ENCODE measurements at places on chromosomes 12 and 14.

DNA sequence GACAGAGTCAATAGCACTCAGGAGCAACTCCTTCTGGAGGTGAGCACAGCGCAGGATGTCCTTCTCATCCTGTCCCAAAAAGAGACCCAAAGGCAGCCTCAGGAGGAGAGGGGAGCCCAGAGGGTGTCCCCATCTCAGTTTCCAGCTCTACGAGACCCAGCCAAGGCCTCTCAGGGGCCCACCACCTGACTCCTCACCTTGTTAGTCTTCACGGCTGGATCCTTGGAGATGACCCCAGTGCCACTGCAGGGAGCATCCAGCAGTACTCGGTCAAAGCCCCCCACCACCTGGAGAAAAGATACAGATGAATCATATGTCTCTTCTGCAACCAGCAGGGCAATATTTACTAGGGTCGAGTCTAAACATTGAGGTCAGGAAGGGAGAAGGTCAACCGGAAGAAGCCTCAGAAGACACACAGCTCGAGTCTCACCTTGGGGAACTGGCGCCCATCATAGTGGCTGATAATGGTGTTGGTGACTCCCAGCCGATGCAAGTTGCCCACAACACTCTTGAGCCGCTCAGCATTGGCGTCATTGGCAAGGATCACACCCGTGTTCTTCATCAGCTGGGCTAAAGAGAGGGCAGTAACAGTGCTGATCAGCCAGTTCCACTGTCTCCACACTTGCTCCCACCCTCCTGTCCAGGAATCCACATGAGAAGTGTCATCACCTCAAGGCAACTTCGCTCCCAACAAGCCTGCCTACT lies 4.8 kb upstream of the IFFO1 start:
- DNase-seq = no peak

DNA sequence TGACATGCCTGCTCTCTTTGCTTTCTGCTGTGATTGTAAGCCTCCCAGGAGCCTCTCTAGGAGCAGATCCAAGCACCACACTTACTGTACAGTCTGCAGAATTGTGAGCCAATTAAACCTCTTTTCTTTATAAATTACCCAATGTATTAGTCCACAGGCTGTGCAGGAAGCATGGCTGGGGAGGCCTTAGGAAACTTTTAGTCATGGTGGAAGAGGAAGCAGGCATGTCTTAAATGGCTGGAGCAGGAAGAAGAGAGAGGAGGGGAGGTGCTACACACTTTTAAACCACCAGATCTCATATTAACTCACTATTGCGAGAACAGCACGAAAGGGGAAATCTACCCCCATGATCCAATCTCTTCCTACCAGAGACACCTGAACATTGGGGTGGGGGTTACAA lies 108.9 kb downstream of the DERA start:
- peak; percentile 45 for DNase-seq

DNA sequence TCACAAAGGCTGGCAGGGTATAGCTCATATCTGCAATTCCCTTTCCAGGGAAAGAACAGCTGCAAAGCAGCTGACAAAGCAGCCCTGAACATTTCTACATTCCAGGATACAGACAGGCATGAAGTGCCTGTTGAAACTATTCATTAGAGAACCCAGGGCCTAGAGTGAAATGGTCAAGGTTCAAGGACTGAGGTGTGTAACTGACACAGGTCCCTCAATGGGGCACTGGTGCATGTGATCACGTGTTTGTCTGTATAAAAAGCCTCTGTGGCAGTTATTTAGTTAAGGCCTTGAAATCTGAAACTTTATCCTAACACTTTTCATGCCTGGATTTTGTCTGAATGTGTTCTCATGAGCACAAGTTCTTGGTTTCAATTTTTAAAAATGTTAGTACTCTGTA lies 47.1 kb downstream of the GIT2 start:
- no peak for DNase-seq

GRCh38 chr12:95615749-95616148 lies 64.5 kb upstream of the USP44 start:
- DNase-seq = no peak

DNA sequence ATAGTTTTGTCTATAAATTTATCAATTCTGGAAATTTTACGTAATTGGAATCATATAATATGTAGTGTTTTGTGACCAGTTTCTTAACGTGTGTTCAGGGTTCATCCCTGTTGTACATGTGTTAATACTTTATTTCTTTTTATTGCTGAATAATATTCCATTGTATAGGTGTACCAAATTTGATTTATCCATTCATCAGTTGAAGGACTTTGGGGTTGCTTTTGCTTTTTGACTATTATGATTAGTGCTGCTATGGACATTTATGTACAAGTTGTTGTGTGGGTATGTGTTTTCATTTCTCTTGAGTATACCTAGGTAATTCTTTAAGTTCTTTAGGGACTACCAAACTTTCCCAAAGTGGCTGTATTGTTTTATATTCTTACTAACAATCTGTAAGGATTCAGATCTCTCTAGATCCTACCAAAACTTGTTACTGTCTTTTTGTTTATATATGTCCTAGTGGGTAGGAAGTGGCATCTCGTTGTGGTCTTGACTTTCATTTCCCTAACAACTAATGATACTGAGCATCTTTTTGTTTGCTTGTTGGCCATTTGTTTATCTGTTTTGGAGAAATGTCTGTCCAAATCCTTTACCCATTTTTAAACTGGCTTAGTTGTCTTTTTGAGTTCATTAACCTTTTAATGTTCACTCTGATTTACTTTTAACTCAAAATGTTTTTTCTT lies 14.9 kb downstream of the VRK1 start:
- no peak for DNase-seq

DNA sequence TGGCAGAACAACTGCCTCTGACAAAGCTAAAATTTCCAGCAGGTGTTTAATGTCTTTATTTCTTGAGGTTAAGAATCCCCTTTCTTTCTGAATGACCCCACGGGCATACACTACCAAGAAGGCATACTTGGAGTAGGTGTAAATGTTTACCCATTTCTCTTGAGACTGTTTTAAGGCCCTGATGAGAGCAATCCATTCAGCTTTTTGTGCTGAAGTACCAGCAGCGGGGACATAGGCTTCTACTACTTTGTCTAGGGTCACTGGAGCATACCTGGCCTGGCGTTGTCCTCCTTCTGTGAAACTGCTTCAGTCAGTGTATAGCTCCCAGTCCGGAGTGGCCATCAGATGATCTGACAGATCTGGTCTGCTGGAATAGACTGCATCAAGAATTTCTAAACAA lies 22.7 kb downstream of the ANG start:
- no peak for DNase-seq

DNA sequence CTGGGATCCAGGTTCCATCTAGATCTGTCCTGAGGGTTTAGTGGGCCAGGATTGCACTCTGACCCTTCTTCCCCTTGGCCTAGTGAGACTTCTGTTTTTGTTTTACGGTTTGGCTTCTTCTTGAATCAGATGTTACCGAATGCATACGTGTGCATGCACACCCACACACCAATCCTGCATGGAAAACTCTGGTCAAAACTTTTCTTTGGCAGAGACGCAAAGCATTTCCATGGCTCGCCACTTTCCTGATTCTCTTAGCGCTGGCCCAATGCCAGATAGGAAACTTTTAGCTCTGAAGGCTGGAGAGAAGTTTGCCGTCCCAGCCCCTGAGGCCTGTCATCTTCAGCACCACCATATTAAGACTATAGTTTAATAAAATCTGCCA lies 67.4 kb upstream of the ACTN1 start:
- DNase-seq = no peak

DNA sequence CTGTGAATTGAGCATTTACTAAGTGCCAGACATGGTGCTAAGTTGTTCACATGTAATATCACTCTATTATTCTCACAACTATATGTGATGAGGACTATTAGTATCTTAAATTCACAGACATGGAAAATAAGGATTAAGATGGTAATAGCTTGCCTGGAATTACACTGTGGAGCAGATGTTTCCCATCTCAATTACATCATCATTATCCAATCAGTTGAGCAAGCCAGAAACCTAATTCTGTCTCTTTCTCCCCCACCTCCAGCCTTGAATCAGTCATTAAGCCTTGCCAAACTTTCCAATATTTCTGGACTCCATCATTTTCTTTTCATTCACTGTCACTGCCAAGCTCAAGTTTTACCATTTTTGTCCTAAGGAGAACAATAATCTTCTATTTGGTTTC lies 287.8 kb upstream of the KITLG start:
- DNase-seq = no peak

GRCh38 chr12:113479590-113480335 lies 8.1 kb upstream of the LHX5 start:
- no peak for DNase-seq

DNA sequence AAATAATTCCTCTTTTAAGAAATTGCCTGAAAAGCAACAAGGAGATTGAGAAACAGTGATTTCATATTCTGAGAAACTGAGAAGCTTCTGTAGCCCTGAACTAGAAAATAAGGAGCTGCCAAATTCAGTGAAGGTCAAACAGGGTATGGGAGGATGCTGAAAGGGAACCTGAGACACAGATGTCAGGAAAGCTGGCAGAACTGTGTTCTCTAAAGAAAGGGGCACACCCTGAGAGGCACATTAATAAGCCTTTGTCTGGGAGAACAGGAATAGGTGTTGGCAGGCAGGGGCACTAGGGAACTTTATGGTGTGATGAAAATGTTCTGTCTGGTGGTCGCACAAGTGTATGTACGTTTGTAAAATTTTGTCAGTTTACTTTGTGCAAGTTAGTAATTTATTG lies 29.6 kb downstream of the VRK1 start:
- DNase-seq = peak; percentile 33

All from inflammatory macrophage treated with lipopolysaccharide for 4 hours (primary cell).